ENCODE measurements at places on chromosomes 6 and 20.

DNA sequence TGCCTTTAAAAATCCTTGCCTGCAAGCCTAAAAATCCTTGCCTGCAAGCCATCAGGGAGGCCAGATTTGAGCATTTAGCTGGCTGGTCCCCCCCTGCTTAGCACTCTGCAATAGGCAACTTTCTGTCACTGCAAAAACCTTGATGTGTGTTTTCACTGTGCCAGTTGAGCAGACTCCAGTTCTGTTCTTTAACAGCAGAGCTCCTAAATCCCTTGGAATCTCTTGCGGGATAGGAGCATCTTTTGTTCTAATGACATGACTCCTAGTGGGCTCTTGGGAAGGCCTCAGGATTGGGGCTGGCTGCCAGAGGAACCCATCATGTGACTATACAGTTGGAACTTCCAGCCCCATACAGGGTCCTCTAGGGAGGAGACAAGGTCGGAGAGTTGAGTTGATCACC lies 50.4 kb downstream of the FAM184A start:
- DNase-seq, result no peak

DNA sequence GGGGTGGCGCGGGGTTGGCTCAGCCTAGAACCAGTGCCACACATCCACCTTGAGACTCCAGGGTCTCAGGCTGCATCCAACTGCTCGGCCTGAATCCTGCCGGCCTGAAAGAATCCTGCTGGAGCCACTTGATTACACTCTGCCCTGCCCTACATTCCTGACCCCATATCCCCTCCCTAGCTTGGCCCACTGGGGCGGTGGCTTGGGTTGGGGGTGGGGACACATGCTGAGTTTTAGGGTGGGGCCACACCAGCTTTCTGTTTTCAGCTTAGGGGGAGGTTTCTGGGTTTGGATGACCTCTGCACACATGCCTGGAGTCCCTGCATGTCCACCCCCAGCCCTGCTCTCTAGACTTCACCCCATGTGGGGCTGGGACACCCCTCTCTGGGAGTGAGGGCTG lies 6.8 kb downstream of the ITPR3 start:
- no peak for DNase-seq

GRCh38 chr6:8057793-8058192 lies 6.4 kb downstream of the BLOC1S5 start:
- DNase-seq, result no peak

DNA sequence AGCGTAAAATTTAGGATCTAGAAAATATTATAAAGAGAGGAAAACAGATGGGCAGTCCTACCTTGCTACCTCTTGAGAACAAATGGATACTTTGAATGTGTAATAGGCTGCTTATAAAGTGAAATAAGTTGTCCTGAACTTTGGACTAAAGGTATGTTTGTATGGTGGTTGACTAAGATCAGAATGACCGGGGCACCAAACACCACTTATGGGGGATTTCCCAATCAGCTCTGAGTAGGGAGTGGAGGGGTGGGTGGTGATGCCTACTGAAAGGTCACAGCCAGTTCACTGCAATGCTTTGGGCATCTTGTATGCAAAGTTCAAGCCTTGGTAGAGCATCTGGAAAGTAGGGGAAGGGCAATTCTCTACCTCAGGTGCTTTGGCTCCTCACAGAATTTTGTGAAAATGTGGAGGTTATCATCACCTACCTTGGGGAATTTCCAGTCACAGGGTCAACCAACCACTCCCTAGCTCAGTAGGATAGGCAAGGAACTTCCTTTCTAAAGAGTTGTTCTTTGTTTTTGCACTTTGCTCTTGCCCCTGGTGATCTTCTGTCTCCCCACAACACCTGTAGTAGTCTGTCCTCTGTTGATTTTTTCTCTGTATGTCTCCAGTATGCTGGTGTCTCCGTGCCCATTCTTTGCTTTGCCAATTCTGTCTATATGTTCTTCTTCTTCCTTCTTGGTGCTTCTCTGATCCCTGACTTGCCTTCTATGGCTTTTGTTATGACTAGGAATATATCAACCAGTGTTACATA lies at the start of gene TRIM31:
TRIM31 (minus strand) TSS at position 88 of the 757 bp plus-strand sequence. CDS start 285 bp downstream, outside the sequence.
- DNase-seq, result no peak
